ENCODE measurements at places on chromosomes 11 and 22. TPM values are rescaled to one million over a fixed set of nuclear protein-coding genes. Genes with fewer than 3 reads are reported as not detected.

DNA sequence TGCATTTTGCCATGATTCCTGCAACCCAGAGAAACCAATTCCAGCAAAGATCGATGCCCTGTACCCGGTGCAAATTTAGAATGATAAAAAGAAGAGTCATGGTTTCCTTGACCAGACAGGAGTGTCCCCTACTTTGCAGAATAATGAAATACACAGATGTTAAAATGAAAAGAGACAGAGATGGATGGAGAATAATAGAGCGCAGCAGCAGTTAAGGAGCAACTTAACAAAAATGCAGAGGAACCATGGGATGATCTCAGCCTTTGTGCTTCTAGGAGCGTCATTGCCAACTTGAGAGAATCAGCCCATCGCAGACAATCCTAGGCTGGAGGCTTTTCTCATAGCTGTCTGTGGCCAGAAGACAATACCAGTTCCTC lies 127.1 kb downstream of the LDLRAD3 start:
- DNase-seq: no peak

RAG2 gene
- not detected for total RNA-seq

GRCh38 chr11:124586238-124586860 lies 16.6 kb downstream of the OR8A1 start:
- peak; percentile 48 for DNase-seq

DNA sequence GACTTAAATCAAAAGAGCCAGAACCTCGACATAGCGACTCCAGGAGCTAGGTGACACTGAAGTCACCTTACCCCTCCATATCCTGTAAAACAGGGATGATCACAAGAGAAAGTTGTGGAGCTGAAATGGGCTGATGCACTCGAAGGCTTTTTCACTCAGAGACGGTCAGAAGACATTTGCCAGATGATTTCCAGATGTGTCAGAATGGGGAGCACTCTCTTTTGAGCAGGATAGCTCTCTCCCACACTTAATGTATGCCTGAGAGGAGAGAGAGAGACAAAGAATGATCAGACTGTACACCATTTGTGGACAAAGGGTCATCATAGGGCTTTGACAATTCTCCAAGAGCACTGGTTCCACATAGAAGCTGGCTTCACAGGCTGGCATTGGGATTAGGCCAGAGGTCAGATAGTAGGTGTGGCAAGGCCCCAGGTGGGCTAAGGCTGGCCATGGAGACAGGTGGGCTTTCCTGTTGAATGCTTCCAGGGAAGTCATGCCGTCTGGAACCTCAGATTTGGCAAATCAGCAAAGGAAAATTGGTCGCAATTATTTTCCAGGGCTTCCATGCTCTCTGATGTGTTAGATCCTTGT lies 42.3 kb upstream of the ETS1 start:
- no peak for DNase-seq

LAMTOR1 gene
- 40.9 TPM for total RNA-seq

- DNase-seq: no peak
These were observed 1078.0 kb downstream of the NTM start for GRCh38 chr11:132448334-132448995.

DNA sequence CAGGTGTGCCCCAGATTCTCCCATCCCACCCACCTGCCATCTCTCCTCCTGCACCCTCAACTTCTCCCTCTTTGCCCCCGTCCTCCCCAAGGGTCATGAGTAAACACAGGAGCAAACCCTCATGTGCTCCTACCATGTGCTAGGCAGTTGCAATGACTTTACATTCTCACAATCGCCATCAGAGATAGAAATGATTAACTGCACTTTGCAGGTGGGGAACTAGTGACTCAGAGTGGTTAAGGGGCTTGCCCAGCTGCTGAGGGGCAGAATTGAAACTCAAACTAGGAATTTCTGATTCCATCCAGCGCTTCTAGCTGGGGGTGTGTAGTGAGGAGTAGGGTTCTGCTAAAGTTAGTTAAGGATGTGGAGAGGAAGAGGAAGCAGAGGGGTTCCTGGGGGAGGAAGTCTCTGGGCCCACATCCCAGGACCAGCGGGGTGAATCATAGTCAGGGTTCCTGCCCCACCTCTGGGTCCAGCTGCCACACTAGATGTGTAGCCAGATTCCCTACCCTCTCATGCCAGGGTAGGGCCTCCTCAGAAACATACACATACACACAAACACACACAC lies 16.0 kb upstream of the PRG2 start:
- peak; percentile 71 for DNase-seq

GRCh38 chr22:20238536-20238900 lies 29.6 kb downstream of the RTN4R start:
- peak; percentile 71 for DNase-seq

DNA sequence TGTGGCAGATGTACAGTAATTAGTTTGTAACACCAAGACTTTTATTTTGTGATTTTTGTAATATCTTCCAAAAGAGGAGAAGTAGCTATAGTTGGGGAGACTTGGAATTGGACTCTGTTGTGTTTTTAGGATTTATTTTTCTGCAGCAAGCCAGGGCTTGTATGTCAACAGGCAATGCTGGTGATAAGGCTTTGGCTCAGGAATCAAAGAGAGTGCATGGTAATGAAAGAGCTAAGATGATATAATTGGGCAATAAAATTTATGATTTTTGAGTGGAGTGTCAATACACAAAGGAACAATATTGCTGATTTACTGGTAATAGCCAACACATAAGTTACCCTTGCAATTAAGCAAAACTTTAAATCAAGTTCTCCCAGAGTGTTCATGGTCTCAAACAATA lies 452.9 kb downstream of the TMEM135 start:
- no peak for DNase-seq

SLC22A25 gene
- total RNA-seq: not detected

Measured in activated naive CD4-positive, alpha-beta T cell treated with anti-CD3 and anti-CD28 coated beads, Interleukin-2, amount 50 U/mL, for 72 hours (primary cell).